ENCODE measurements at places on chromosomes 5 and 9.

GRCh38 chr9:112880650-112881049 lies 10.0 kb downstream of the SLC46A2 start:
- no peak for DNase-seq

GRCh38 chr5:66340786-66341185 lies 196.7 kb downstream of the SREK1 start:
- no peak for DNase-seq

DNA sequence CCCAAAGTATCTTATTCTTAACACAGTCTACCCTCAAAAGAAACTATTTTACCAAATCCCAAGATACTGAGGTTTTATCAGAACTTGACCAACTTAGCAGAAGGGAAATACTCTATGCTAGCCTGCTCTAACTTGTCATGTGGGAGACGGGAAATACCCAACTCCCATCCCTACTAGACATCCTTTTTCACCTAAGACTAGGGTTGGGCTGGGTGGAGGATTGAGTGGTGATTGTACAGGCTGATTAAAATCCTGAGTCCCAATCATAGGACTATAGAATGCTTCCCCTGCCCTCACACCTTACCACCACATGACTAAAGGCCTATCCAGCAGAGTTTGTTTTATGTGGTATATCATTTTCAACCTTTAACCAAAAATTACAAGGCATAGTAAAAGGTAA lies 786.5 kb downstream of the TAF11L14 start:
- no peak for DNase-seq

GRCh38 chr5:177501874-177502678 lies 4.7 kb upstream of the PDLIM7 start:
- DNase-seq = no peak

GRCh38 chr5:135213466-135214239 lies 179.6 kb upstream of the PITX1 start:
- DNase-seq = no peak

DNA sequence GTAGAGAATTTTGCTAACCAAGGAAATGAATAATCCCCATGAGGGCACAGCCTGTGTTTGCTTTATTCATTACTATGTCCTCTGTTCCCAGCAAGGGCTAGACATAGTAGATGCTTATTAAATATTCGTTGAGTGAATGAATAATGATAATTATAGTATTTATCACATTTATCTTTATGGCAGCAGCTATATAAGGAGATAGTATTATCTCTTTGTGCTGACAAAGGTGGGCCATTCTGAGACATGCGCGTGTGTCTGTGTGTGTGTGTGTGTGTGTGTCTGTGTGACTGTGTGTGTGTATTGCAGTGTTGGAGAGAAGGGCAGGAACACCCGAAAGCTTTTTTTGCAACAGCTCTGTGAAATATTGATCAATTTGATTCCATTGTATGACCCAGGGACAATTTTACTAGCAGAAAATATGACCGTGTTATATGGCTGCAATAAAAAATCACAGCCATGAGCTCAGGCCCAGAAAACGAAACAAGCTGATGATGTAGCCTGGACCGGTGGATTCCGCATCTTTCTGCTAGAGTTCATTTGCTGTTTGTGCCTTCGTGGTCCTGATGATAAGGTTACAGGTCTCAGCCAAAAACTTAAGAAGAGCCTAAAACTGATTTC lies 39.8 kb downstream of the ZNF618 start:
- DNase-seq = no peak
